ENCODE measurements at places on chromosomes 5 and 9.

GRCh38 chr5:10994091-10994986 is 233.3 kb upstream of the DAP start:
- no peak for DNase-seq

GRCh38 chr9:4678679-4679267 is 596 bp upstream of the CDC37L1 start:
- DNase-seq = peak; percentile 46

DNA sequence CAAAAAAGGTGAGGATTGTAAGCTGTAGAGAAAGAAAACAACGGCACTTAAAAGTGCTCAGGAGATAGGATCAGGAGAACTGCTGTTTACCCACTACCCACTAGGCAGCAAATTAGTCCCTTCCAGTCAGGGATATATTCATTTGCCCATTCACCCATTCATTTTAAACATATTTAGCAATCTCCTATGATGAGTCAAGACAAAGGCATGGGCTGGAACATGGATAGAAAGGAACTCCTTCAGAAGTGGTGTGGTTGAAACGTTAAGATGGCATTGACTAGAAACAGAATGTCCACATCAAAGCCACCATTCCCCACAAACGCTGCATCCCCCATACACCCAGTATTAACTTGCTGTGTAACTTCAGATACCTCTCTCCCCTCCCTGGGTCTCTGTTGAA is 225.7 kb downstream of the ASTN2 start:
- DNase-seq = no peak

- peak; percentile 48 for DNase-seq
These were observed 4.3 kb downstream of the MTRR start for GRCh38 chr5:7873216-7873615.

- DNase-seq = no peak
These were observed 13.6 kb downstream of the ITGA1 start for GRCh38 chr5:52801329-52801728.

DNA sequence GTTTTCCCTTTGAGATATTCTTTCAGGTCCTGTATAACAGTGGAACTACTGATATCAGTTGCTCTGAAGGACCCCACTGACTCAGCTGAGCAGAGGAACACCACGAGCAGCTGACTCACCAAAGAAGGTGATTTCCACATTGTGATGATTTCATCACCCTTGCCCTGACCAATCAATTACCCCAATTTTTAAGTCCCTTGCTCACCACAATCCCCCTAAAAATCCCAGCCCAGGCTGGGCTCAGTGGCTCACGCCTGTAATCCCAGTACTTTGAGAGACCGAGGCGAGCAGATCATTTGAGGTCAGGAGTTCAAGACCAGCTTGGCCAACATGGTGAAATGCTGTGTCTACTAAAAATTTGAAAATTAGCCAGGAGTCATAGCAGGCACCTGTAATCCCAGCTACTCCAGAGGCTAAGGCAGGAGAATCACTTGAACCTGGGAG is 125.3 kb upstream of the ABCA1 start:
- DNase-seq = no peak

GRCh38 chr9:123654994-123655637 is 274.8 kb downstream of the DENND1A start:
- no peak for DNase-seq

DNA sequence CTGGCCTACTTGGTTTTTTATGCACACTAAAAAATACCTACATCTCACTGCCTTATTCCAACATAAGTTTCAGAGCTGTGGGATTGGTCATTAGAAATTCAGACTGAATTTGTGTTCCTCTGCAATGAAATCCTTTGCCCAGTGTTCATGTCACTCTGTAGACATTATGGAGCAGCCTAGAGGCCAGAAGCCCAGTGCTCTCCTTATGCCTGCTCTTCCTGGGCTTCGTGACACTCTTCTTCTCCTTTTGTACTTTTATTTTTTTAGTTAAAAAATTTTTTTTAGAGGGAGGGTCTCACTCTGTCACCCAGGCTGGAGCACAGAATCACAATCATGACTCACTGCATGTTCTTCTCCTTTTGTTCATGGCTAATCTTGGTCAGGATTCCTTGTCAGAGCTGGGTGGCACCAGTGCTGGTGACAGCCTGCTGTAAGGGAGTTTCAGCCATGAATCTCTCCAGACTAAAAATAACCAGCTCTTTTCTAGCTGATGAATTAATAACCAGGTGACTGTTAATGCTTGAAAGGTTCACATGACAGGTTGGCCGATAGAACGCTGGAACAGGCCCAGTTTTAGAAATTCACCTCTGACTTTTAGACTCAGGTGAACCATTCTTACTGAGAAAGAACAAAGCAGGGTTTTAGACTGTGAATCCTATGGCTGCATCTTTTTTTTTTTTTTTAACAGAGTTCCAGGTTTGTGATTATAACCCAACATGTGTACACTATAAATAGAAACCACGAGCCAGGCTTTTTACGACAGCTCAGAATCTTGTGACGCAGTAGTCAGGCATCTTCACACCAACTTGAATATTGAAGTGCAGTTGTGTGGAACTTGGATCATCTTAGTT is 34.1 kb upstream of the C5orf47 start:
- DNase-seq = no peak

- no peak for DNase-seq
These were observed 95.8 kb upstream of the PANK3 start for GRCh38 chr5:168674893-168675482.

GRCh38 chr5:125056671-125057485 is 310.4 kb upstream of the ZNF608 start:
- no peak for DNase-seq

All from Jurkat, Clone E6-1 (cell line).